AG09319 (cell line): ENCODE measurements at places on chromosomes 7 and 10.

DNA sequence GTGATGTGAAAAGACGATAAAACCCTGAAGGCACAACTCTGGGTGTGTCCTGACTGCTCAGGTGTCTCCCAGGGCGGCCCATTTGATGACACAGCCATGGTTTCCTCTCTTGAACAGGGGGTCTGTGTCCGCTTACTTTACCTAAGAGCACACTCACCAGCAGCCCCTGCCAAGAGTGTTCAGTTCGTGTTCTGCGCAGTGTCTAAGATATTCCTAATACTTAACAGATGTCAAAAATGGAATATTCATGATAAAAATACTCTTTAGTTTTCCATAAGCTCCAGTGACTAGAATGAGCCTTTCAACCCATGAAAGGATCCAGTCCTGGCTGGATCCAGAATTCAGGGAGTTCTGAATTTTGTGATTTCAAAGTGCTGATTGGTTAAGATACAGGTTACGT lies 492.4 kb downstream of the TNS3 start:
- DNase-seq = no peak

GRCh38 chr10:90413196-90413595 lies 444.6 kb downstream of the HTR7 start:
- DNase-seq = no peak

DNA sequence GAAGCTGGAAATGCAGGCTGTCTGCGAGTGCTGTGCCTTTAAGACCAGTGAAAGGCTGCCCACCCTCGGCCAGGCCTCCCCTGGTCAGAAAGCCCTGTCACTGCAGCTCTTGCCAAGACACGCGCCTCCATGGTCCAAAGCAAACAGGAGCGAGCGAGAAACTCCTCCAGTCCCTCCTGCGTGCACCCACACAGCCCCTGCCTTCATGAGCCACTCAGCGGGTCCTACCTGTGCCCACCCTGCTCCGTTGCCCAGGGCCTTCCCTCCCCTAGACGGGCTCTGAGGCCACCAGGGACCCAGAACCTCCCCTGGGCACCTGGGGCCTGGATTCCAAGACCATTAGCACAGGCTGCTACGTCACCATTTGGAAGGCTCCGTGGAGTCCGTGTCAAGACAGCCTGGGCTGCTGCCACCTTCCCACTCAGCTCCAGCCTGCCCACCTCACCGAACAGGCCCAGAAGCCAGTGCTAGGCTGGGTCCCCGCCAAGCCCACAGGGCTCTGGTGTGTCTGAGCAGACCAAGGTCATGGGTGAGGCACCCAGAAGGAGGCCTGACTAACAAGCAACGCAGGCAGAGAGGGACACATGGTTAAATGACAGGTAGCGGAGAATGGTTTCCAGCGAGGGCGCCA lies 144.5 kb downstream of the NEURL1 start:
- peak; percentile 56 for DNase-seq

DNA sequence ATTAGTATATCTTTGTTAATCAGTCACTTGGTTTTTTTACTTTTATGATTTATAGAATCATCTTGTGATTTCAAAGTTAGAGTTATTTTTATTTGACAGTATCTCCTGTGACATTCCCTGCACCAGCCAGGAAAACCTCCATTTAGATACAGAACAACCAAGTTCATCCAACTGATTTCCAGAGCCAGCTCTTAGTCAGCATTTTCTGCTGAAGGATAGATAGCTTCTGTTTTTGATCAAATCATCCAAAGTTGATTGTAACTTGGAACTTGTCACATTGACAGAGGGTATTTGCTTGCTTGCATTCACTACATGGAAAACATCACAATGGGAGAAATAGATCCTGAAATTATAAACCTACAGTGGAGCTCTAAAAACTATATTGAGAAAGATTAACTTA lies 122.6 kb downstream of the PON1 start:
- DNase-seq = no peak

- DNase-seq = no peak
These were observed 992.2 kb downstream of the PCDH15 start for GRCh38 chr10:53808677-53809372.

- DNase-seq = peak; percentile 49
These were observed 178.5 kb downstream of the NRP1 start for GRCh38 chr10:33155720-33156638.

GRCh38 chr7:145016068-145016467 lies 180.2 kb upstream of the TPK1 start:
- no peak for DNase-seq

- no peak for DNase-seq
These were observed 43.3 kb downstream of the FRMPD2 start for GRCh38 chr10:48231178-48231577.

DNA sequence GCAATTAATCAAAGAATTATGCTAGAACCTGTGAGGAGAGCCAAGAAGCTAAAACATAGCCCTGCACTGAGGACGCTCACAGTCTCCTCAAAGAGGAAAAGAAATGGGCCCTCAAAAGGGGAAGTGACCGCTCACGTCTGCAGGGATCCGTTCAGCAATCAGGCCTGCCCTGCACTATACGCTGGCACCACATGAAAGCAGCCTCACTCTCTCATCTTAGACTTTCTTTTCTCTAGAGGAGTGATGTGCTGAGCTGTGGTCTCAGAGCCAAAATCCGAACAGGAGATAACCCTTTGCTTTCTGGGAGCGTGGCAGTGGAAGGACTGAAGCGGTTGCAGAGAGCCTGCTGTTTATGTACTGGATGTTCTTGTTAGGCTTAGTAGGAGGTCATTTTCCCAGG lies 6.3 kb upstream of the IL2RA start:
- no peak for DNase-seq

GRCh38 chr10:48474765-48475365 lies 130.0 kb downstream of the ARHGAP22 start:
- DNase-seq = no peak

- no peak for DNase-seq
These were observed 217.9 kb downstream of the ARHGAP21 start for GRCh38 chr10:24505759-24506158.

- DNase-seq = no peak
These were observed 29.9 kb downstream of the DNAJB6 start for GRCh38 chr7:157366722-157367121.

- no peak for DNase-seq
These were observed 107.8 kb downstream of the RAB18 start for GRCh38 chr10:27611744-27612550.

- DNase-seq = no peak
These were observed 5.6 kb upstream of the ZNF518A start for GRCh38 chr10:96124230-96125141.

DNA sequence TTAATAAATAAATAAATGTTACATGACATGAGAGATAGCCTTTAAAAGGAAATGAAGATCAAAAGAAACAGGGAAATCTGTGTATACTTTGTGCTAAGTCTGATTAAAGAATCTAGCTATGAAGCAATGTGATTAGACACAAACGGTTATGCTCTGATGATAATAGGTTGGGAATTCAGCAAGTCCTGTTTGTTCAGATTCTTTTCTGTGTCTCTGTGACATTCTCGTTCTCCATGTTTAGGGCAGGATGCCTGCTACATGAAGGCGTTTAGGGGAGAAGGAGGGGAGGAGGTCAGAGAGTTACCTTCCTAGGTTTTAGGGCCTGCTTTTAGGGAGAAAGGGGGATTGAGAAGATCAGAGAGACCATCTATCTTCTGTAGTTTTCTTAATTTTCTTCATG lies 555.3 kb downstream of the DNAJB9 start:
- no peak for DNase-seq

- peak; percentile 15 for DNase-seq
These were observed 500.4 kb downstream of the GFRA1 start for GRCh38 chr10:115772606-115773005.

- DNase-seq = no peak
These were observed 5.3 kb downstream of the PARD3 start for GRCh38 chr10:34809796-34810195.

DNA sequence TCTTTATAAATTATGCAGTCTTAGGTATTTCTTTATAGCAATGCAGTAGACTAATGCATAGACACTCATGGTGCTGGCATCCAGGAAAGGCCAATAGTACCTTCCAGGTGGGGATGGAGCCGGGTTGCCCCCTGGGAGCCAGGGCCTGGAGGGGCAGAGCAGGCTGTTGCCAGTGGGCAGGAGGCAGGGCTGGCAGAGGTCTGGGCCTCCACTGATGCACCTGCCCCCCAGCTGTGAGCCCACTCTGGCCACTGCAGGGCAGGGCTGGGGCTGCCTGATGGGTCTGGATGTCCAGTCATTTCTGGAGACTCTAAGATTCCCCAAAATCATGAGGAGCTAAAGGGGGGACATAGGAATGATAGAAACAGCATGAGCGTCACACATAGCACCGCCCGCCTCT lies 66.7 kb downstream of the MICALL2 start:
- DNase-seq = no peak

- DNase-seq = no peak
These were observed 189.9 kb downstream of the PPP1R9A start for GRCh38 chr7:95097291-95097690.

GRCh38 chr10:71236286-71236685 lies 23.9 kb downstream of the UNC5B start:
- DNase-seq = no peak

DNA sequence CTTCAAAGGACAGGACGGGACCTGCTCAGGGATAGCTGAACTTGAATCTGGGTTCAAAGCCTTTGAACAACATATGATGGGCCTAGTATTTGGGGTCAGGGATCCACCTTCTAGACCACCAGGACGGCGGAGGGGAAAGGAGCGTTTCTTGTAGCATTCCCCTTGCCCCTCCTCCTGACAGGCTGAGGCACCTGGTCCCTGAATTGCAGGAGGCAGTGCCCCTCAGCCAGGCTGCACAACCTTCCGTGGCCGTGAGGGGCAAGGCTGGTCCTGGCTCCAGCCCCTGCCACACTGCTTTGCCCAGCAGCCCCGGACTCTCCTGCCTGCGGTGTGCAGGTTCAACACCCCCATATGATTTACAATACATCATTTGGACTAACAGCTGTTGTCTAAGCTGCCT lies 58.1 kb downstream of the INSIG1 start:
- no peak for DNase-seq

GRCh38 chr7:38561166-38561565 lies 70.0 kb downstream of the AMPH start:
- DNase-seq = no peak

- DNase-seq = no peak
These were observed 189.2 kb downstream of the ADARB2 start for GRCh38 chr10:1548146-1548545.

- DNase-seq = no peak
These were observed 16.6 kb upstream of the ADRB1 start for GRCh38 chr10:114027041-114027394.

DNA sequence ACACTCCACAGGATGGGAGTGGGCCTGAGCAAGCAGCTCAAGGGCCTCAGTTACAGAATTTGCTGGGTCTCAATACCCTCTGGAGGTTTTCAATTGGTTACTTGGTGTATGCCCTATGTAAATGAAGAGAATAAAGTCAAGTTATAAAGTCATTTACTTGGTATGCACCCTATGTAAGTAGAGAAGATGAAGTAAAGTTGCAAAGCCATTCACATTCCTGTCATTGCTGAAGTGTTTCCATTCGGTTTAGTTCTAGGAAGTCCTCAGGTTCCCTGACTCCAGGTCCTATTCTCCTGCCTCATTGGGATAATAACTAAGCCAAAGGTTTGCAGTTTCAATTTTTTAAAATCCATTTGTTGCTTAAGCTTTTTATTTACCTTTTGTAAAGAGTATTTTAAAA lies 272.6 kb upstream of the NPSR1 start:
- no peak for DNase-seq

- DNase-seq = no peak
These were observed 581.6 kb downstream of the ETV1 start for GRCh38 chr7:13407911-13408310.

- no peak for DNase-seq
These were observed 200.7 kb downstream of the CYP26A1 start for GRCh38 chr10:93274419-93274818.

- no peak for DNase-seq
These were observed 1135.4 kb downstream of the XPNPEP1 start for GRCh38 chr10:108787932-108788331.

DNA sequence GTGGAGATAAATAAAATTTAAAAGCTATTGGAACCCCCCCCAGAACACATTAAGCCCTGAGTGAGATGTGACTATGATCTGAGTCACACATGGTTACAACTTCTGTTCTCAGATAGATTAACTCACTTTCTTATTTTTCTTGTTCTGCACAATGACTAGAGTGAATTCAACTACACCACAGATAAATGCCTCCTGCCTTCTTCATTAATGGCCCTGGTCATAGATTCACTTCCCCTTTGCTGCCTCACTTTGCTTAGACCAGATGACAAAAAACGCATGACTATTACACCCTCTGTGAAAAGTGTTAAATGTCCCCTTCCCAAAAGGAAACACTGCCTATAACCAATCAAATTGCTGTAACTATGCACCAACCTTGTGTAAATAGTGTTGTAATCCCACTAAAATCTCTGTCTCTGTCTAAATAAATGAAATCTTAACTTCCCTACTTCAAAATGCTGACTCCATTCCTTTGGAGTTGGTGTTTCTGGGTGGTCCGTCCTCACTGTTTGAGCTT lies 49.4 kb downstream of the AKR1D1 start:
- no peak for DNase-seq

GRCh38 chr7:113705439-113705838 lies 213.4 kb downstream of the PPP1R3A start:
- no peak for DNase-seq

GRCh38 chr7:90897961-90898469 lies 301.9 kb downstream of the CDK14 start:
- DNase-seq = no peak

GRCh38 chr7:86668315-86668714 lies 24.6 kb downstream of the GRM3 start:
- no peak for DNase-seq

GRCh38 chr7:33388332-33388731 lies 259.0 kb downstream of the BBS9 start:
- DNase-seq = no peak

DNA sequence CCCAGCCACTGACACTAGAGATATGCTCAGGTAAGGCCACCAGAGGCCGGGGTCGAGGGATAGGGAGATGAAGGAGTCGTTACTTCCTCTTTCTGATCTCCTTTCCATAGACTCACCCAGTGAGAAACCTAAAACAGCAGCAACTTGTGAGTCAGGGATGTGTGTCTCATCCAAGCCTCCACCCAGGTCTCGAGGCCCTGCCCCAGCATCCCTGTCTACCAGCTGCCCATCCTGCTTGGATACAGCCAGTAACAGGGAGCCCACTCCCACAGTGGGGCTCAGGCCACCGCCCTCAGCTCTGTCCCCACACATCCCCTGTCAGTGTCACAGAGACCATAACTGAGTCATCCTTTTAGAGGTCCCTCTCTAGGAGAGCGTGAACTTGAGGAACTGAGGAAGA lies 49.6 kb upstream of the CHST15 start:
- DNase-seq = no peak

- no peak for DNase-seq
These were observed 34.8 kb downstream of the NEUROG3 start for GRCh38 chr10:69538461-69538860.

DNA sequence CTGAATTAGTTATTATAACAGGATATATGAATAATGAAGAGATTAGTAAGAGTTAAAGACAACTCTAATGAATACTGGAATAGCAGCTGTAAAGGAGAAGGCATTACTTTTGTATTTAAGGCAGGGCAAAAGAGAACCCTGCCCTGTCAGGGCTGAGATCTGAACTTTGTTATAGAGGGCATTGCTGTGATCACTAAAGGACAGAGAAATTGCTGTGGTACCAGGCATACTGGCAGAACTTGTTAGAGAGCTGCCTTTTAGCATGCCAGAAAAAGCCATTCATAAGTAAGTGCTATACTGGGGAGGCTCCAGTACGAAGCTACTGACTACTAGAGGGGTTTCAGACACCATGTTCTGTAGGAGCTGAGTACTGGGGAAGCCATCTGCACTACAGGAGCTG lies 481.8 kb downstream of the SEMA3D start:
- DNase-seq = no peak

- no peak for DNase-seq
These were observed 81.1 kb downstream of the SVIL start for GRCh38 chr10:29553544-29554250.

- no peak for DNase-seq
These were observed 339.9 kb downstream of the DNAJB6 start for GRCh38 chr7:157676456-157677255.
